Amniotic stem cell (primary cell): ENCODE measurements at places on chromosomes 5 and 9.
A peak's percentile ranks its signal among the peaks of the same experiment; 100 is the strongest.

GRCh38 chr9:128116104-128117083 lies 11.1 kb downstream of the PTGES2 start:
- no peak for DNase-seq

DNA sequence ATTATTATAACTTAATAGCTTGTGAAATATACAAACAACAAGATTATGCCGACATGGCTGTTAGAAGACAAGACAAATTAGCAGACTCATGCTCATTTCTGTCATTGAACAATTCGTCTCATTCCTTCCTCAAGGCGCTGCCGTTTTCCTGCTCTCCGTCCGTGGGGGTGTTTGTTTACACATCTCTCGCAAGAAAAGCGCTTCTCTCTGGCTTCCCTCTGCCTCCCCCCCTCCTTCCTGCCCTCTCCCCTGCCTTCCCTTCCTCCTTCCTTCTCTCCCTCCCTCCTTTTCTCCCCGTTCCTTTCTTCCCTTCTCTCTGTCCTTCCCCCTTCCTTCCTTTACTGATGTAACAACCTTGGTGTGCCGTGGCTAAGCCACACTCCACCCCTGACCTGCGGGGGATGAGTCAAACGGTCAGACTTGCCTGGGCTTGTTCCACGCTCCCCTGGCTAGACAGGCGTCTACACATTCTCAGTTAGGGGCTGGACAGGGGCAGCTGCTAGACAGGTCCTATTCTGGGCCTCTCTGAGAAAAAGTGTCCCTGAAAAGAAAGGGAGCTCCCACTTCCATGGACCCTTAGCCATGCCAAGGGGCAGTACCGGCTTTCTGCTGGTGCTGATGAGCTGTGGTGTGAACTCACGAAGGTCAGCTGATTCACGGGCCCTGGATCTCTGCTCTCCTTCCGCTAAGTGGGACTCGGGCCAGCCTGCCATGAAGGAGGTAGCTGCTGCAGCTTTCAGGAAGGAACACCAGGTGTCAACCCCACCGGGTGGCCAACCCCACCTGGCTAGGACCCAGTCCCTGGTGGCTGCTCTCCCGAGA lies 32.0 kb upstream of the SPTLC1 start:
- peak; percentile 58 for DNase-seq

DNA sequence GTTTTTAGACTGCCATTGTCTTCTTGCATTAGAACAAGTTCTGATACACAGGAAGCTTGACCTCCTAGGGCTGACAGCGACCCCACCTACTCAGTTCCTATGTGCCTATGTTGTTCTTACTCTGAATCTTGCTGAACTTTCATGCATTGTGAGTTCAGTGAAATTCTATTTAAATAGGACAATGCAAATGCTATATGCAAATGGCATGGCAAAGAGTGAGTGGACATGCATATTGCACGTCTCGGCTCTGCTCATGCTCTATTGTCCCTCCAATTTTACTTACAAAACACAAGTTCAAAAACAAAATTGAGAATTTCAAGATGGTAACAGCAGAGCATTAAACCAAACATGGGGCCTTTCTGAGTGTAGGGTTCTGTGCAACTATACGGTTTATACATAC lies 5.3 kb upstream of the DCP2 start:
- DNase-seq = no peak

DNA sequence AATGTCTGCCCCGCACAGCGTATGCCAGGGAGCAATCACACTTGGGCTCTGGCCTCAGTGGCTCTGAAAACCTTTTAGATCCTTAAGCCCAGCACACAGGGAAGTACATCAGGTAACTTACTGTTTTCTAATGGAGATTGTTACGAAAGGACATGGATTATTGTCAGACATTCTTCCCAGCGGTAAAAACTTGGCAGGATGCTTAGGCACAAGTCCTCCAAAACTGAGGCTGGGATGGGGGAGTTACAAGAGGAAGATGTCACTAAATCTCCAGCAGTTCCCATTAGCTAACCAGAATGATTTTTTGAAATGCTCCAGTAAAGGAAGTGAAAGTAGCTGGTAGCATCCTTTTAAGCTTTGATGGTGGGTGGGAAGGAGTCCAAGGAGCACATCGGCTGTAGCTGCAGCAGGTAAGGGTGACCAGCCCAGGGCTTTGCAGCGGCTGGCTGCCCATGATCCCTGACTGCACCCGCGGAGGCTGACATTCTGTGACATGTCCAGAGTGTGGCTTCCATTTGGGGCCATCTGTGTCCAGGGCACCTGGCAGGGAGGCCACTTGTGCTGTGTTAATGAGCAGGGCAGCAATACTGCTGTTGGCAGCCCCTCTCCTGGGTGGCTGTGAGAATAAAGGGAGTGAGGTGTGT lies 165.8 kb downstream of the GADD45G start:
- no peak for DNase-seq
